Stimulated activated CD8-positive, alpha-beta memory T cell treated with anti-CD3 and anti-CD28 coated beads, Interleukin-7, amount 100 ng/mL, for 24 hours (primary cell): ENCODE measurements at places on chromosomes 7 and 10.

GRCh38 chr10:61971003-61971325, 69.5 kb downstream of the ARID5B start:
- DNase-seq = no peak

DNA sequence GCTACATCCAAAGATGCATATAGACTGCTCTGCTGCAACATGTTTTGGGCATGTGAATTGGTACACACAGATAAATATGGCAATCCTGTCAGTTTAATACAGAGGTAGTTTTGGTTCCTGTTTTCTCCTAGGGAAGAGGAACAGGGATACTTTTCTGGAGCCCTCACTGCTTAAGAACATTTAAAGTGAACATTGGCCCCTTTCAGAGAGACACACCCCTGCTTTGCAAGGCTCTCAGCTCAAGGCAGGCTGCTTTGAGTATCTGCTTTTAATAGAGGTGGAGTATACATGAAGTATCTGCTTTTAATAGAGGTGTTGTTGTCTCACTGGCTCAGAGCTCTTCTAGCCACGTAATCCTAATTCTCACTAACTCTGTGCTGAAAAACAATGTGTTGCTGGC, 38.9 kb downstream of the CYP51A1 start:
- no peak for DNase-seq

- DNase-seq = no peak
Observed at GRCh38 chr10:48574817-48575380, 30.0 kb downstream of the ARHGAP22 start.

DNA sequence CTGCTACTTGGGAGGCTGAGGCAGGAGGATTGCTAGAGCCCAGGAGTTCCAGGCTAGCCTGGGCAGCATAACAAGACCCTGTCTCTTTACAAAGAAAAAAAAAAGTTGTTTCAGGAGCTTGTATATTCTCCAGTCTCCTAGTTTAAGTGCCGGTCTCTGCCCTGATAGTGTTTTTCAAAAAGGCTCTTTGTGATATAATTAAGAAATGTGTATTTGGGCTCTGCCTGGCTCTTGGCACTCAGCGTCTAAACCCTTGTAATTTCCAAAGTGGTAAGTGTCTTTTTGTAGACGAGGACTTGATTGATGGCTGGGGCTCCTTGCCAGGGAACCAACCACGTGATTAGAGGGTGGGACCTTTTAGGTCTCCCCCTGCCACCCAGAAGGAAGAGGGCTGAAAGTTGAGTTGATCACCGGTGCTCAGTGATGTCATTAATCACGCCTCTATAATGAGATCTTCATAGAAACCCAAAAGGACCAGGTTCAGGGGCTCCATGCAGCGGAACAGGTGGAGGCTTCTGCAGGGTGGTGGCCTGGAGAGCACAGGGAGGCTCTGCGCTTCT, 4.4 kb downstream of the EIF3B start:
- no peak for DNase-seq

DNA sequence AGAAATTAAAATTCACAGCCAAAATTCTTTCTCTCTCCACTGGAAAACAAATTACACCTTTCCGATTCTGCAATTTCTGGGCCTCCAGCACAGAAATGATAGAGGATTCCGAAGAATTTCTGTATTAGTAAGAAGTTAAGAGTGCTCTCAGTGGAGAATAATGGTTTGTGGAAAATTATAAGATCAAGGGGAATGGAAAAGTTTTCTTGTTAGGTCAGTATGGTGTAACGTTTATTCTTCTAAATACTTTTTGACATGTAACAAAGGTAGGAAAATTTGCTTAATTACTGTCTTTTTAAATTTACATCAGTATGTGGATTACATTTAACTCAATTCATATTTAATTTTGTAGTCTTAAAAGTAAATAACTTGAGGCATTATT, 288.3 kb upstream of the NFE2L3 start:
- no peak for DNase-seq

GRCh38 chr7:133482599-133482998, 229.7 kb downstream of the EXOC4 start:
- DNase-seq = no peak
